ENCODE measurements at places on chromosomes 6 and 20.

GRCh38 chr6:44535446-44535845 lies 147.9 kb downstream of the CDC5L start:
- DNase-seq: no peak

- no peak for DNase-seq
Observed at GRCh38 chr6:46184114-46184513, 13.3 kb upstream of the ENPP5 start.

- DNase-seq: no peak
Observed at GRCh38 chr6:64113704-64114103, 478.1 kb downstream of the PHF3 start.

DNA sequence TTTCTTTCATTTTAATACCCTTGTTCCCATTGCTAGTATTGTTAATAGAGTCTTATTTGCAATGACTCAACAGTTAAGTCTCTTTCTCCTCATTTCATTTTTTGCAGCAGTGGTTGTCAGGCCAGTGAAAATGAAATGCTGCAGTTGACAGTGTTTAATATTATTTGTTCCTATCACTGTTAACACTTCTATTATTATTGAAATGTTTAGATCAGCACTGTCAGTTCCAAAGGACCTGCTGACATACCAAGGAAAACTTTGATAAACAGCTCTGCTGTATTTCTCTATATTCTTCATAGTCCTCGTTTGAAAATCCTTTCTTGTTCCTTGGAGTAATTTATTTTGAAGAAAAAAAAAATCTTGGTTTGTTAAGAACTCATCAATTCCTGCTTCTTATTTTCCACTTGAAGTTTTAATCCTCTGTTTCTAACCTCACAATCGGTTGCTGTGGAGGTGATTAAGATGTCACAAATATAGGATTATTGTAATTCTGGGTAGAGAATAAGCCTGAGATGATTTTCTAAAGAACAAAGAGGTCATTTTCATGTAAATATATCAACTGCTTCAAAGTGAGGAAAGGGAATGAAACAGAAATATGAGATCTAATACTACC lies 1065.9 kb upstream of the CITED2 start:
- DNase-seq: no peak

GRCh38 chr6:13397359-13398068 lies 69.2 kb upstream of the TBC1D7 start:
- no peak for DNase-seq

DNA sequence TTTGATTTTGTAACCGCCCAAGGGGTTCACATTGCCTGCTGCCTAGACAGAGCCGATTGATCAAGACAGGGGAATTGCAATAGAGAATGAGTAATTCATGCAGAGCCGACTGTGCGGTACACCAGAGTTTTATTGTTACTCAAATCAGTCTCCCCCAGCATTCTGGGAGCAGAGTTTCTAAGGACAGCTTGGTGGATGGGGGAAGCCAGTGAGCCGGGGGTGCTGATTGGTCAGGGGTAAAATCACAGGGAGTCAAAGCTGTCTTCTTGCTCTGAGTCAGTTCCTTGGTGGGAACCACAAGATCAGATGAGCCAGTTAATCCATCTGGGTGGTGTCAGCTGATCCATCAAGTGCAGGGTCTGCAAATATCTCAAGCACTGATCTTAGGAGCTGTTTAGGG lies 60.0 kb upstream of the EZR start:
- DNase-seq: peak; percentile 29

DNA sequence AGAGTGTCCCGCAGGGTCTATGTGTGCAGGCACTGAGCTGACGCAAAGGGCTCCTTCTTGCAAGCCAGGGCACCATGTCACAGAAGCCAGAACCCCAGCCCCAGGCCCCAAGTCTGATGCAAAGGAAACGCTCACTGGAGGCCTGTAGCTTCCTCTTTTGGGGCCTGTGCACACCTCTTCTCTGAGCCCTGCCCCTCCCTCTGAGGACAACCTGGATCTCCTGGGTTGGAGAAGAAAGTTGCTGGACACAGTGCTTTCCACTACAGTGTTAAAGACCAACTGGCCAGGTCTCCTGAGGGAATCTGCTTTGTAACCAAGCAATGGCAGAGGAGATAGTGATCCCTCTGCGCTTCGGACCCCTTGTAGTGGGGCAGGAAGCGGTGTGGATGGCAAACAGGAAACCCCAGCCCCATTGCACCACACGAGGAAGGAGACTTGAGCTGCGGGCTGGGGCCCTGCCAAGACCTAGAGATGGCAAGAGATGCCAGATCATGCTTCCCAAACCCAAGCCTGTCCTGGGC lies 90.0 kb downstream of the PRND start:
- DNase-seq: peak; percentile 75

- no peak for DNase-seq
Observed at GRCh38 chr20:24880356-24880755, 68.7 kb upstream of the CST7 start.

DNA sequence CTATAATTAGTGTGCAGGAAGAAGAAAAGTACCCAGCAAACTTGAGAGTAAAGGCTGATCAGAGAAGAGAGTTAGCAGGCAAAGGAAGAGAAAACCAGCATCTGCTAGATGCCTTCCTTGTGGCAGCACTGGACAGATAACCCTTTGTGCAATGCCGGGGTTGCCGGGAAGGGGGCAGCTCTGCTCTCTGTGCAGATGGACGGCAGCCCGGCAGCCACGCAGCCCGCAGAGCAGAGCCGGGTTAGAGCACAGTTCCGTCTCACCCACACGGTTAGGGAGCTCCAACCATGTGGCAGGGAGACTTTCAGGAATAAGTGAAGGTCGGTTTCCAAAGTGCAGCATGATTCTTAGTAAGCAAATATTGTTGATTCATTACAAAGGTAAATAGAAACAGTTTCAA lies 80.0 kb upstream of the RPS6KA2 start:
- DNase-seq: no peak

DNA sequence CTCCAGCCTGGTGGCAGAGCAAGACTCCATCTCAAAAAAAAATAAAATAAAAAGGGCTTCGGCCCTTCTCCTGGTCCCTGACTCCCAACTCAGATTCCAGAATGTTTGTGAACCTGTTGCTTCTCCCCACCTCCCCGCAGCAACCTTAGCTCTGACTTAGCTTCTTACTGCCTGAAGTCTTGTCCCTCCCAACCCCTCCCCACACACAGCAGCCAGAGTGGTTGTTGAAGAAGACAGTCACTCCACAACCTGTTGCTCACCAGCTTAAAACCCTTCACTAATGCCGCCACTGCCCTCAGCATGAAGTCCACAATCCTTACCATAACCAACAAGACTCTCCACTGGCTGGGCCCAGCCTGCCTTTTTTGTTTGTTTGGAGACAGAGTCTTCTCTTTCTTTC lies 6.5 kb upstream of the PTPRT start:
- no peak for DNase-seq

GRCh38 chr6:44016131-44016870 lies 111.0 kb downstream of the MRPL14 start:
- DNase-seq: no peak

- no peak for DNase-seq
Observed at GRCh38 chr6:105384004-105384403, 18.9 kb downstream of the PREP start.

DNA sequence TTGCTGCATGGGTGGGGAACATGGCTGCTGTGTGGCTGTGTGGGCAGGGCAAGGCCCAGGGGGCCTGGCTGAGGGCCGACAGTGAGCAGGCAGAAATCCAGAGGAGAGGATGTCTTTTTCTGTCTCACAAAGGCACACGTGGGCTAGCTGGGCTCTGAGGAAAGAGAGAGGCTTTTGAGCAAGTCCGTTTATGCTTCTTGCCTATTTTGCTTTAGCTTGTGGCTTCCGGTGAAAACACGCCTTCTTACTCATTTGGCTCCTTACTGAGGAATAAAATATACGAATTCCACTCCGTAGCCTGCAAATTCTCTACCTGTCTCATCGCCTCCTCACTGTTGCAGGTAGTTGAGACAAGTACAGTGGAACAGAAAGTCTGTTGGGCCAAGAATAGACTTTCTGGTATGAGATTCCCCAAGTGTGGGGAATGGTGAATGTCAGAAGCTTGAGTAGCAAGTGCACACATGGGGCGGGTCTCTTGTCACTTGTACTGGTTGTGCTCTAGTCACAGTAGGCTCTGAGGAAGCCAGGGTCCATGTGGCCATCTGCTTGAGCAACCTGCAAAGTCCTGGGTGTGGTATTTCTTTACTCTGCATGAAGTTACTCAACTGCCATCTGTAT lies 28.4 kb downstream of the WRNIP1 start:
- peak; percentile 47 for DNase-seq

GRCh38 chr6:10316373-10316721 lies 98.5 kb downstream of the TFAP2A start:
- no peak for DNase-seq

GRCh38 chr6:111939902-111940301 lies 66.7 kb upstream of the FYN start:
- DNase-seq: peak; percentile 11

GRCh38 chr6:5665173-5665572 lies 341.6 kb downstream of the NRN1 start:
- DNase-seq: no peak

GRCh38 chr20:32231847-32232246 lies 24.2 kb downstream of the POFUT1 start:
- DNase-seq: peak; percentile 67

GRCh38 chr6:118594877-118595276 lies 46.8 kb downstream of the PLN start:
- DNase-seq: no peak

GRCh38 chr20:43936805-43937204 lies 22.2 kb downstream of the TOX2 start:
- no peak for DNase-seq

DNA sequence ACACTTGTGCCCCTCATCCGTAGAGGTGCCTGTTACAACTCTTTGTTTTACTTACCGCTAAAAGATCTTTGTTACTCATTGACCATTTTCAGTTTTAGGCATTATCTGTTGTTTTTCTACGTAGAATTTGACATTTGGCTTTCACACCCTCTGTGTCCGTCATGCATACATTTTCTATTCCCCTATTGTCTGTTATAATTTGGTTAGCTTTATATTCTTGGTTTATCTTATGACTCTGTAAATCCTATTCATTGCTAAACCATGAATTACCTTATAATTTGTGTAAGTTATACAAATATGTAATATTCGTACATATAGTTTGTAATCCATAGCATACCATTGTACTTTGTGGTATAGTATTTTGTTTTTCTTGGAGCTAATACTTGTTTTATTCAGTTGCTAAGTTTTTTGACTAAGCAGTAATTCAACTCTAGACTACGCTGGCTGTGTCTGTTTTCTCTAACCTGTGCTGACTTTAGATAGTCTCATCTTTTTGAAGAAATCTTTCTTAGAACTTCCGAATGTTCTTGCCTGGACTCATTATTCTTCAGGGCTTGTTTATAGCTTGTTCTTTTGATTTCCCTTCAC lies 21.8 kb downstream of the CDC5L start:
- DNase-seq: no peak

GRCh38 chr20:46572153-46572552 lies 21.7 kb upstream of the OCSTAMP start:
- no peak for DNase-seq

DNA sequence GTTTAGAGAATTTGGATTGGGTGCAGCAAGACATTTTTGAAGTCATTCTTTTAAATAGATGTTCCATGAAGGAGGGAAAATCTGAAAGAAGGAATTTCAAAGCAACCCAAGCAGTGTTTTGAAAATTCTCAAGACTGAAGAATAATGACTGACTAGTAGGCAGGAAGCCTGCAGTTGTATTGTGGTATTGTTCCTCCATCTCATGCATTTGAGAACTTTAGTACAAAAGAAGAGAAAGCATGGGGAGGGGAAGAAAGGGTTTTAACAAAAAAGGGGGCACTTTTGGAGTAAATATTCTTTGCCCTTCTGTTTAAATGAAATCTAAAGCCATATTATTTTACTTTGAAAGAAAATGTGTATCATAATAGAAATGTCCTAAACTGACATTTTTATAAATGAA lies 6.6 kb downstream of the NCOA3 start:
- no peak for DNase-seq

DNA sequence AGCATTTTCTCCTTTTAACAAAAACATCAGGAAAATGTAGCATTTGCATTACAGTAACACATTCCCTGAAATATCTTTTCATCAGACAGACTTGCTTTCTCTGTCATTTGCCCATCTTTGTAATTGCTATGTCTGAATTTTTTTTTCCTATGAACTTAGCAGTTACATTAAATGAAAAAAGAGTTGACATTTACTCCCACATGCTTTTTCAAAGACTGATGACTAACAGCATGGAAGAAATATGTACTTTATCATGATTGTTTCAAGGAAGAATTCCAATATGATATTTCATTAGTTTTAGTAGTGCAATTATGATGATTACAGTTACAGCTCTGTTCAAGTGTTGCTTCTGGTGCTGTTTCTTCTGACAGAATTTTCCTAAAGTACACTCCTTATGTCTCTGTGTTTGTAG lies 864.5 kb upstream of the MAN1A1 start:
- DNase-seq: no peak

GRCh38 chr6:68951270-68951669 lies 316.2 kb downstream of the ADGRB3 start:
- DNase-seq: no peak

DNA sequence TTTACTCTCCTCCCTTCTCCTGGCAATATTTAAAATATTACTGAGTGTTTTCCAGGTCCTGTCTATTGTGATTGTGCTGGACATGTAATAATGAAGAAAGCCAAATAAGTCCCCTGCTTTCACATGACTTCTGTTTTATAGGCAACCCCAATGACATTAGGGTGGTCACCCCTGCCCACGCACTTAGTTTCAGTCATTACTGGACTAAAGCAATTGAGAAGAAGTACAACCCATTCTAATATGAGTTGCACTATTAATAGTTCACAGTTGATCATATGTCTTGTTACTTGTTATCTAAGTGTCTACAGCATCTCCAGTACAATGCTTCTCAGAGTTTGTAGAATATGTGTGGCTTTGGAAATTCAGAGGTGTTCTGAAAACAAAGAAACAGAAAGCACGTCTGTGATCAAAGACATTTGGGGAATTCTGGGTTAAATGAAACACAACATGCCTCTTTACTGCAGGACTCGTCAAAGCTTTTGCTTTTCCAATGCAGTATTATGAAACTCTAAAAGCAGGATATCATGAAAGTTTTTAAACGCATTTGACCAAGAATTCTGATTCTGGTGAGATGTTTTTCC lies 789.5 kb downstream of the DHX35 start:
- no peak for DNase-seq

DNA sequence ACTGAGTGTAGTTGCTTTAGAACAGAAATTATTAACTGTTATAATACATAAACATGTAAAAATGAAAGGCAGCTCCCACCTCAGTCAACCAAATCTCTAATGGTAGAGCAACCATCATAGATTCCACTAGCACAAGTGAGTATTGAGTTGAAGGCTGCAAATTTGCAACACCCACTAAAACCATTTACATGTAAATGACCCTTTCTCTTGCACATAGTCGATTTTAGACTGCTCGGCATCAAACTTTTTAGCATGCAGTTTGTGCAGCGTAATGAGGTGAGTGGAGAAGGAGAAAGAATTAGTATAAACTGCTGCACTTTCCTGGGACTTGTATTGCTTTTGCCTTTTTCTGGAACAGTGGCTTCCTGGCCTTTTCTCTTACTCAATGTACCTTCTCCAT lies 62.8 kb downstream of the FBXO5 start:
- DNase-seq: no peak
